ENCODE measurements at places on chromosomes 3 and 15. TPM values are rescaled to one million over a fixed set of nuclear protein-coding genes. Genes with fewer than 3 reads are reported as not detected.

- no peak for DNase-seq
These were observed 59.3 kb downstream of the PIK3R4 start for GRCh38 chr3:130687327-130687726.

DNA sequence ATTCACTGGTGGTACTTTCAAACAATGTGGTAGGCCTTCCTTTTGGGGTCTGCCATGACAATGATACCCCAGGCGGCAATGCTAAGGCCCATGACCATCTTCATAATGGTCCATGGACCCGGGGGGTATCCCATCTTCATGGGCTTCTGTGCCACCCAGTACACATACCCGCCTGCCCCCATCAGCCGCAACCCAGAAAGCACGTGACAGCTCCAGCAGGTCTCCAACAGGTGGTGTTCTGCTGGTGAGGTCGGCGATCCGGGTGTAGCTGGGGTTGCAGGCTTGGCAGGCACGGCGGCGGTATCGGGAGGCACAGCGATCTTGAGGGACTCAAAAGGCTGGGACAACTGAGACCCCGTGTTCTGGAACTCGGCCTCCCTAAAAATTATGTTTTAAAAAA, 214.5 kb downstream of the SNRPN start:
- DNase-seq: no peak

GRCh38 chr15:68900027-68900426, 30.3 kb upstream of the SPESP1 start:
- DNase-seq: no peak

- DNase-seq: no peak
These were observed 1.3 kb upstream of the ETV5 start for GRCh38 chr3:186109897-186110803.

DNA sequence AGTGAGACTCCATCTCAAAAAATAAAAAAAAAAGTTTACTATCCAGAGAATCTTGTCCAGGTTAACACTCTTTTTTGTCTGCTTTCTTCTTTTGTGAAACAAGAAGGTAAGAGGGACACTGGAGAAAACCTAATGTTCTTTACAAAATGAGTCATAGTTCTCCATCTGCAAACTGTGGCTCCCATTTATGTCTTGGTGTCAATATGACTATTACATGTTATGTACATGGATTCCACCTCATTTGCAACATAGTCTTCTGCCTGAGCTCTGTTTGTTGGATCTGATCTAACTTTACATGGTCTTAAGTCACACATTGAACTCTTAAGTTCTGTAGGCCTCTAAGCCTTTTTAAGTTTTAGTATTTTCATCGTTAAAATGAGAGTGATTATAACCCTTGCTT, 421.2 kb upstream of the TPRG1 start:
- DNase-seq: no peak

- no peak for DNase-seq
These were observed 24.4 kb downstream of the NR2F2 start for GRCh38 chr15:96354731-96355567.

DNA sequence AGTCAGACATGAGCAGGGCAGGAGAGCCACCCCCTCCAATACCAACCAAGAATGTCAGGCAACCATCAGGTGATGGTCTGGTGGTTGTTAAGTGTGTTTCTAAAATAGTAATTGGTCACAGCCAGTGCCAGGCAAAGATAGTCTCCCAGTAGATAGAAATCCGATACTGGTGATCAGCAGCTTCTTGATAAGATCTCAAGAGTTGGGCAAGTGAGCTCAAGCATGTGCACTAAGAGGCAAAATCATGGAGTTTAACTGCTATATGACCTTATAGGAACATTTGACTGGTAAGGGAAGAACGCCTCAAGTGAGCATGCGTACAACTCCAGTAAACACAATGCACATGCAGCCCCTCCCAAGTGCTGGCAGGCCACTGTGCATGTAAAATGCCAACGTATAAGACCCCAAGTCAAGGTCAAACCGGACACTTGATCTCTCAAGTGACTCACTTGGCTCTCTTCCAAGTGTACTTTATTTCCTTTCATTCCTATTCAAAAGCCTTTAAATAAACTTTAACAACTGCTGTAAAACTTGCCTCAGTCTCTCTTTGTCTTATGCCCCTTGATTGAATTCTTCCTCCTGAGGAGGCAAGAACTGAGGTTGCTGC, 36.0 kb upstream of the CBLB start:
- DNase-seq: peak; percentile 30

GRCh38 chr3:187738331-187739093, 6.8 kb downstream of the BCL6 start:
- peak; percentile 29 for DNase-seq

DNA sequence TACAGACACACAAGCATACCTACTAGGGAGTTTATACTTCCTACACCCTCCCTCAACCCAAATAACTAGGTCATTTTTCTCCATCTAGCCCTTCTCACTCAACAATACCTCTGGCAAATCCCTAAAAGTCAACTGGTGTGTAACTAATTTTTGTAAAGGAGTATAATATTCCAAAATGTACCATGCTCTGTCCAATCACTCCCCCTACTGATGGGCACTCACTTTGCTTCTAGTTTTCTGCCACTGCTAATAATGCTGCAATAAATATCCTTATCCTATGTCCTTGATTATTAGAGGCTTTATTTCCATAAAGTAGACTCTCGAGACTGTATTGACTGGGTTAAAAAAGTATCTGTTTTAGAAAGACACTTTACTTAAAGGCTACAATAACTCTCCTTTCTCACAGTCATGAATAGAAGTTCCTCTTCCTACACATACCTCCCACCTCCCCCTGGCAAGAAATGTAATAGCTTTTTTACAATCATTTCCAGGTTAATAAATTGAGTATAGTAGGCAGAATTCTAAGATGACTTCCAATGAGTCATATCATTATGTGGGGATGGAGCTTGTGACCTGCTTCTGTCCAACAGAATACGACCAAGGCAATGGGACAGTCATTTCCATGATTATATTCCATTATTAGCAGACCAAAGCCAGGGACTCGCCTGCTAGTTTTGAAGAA, 30.0 kb downstream of the SHQ1 start:
- DNase-seq: peak; percentile 59

- peak; percentile 76 for DNase-seq
These were observed 11.5 kb upstream of the CHAC1 start for GRCh38 chr15:40941528-40942336.

GRCh38 chr15:34722439-34722836, 32.4 kb downstream of the GJD2 start:
- DNase-seq: no peak

GRCh38 chr3:194773771-194774455, 88.2 kb downstream of the FAM43A start:
- no peak for DNase-seq

GRCh38 chr15:47908486-47908885, 191.2 kb downstream of the SEMA6D start:
- DNase-seq: no peak

DNA sequence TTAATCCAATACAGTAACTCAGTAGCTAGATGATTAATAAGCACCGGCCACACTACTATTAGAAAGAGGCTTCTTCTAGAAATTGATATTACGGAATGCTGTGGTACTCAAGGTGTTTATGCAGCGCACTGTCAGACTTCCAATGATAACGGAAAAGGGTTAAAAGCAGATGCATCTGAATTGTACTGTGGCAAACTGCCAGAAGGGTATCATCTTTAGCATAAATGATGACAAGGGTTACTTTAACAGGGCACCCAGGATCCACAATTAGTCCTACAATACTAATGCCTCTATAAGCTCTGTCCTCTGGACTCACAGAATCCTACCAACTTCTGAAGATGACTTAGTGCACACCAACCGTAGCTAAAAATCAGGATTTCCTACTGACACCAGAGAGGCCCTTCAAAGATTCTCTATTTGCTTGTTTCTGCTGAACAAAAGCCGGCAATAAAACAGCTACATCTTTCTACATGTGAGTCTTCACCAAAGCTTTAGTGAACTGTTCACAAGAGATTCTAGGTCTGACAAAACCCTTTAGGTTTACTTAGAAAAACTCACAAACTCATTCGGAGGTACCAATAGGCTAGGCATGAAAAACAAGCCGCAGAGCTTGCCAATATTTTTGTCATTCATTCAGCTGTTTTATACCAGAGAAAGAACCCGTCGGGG, 7.1 kb downstream of the SATB1 start:
- no peak for DNase-seq

GRCh38 chr3:70823622-70824021, 511.2 kb upstream of the MDFIC2 start:
- no peak for DNase-seq

DNA sequence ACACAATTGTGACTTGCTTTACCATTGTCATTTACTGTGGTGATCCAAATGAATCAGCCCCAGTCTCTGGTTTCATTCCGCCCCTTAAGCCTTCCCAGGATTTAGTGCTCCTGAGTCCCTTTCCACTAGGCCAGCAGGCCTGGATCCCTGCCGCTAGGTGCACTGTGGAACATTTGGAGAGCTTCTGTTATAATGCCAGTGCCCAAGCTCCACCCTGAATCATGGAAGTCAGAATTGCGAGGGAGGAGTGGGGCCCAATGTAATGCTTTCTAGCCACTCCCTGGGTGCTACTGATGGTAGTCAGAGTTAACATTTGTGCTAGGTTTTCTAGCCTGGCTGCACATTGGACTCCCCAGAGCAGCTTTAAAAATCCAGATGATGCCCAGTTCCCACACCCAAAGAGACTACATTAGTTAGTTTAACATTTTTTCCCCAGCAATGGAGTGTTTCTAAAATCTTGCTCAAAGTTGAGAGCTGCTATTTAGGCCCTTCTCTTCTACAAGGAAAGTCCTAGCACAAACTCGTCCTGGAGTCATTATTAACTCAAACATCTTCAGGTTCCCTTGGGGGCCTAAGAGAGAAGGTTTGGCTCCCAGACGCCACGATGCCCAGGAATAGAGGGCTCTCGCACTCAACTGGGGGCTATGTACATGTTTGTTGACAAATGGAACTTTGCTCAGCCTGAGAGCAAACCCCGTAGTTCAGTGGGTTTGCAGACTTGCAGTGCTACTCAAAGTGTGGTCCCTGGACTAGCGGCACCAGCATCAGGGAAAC, 366.7 kb upstream of the PROK2 start:
- DNase-seq: no peak

GRCh38 chr15:34335176-34336032, 2.2 kb downstream of the SLC12A6 start:
- no peak for DNase-seq

DNA sequence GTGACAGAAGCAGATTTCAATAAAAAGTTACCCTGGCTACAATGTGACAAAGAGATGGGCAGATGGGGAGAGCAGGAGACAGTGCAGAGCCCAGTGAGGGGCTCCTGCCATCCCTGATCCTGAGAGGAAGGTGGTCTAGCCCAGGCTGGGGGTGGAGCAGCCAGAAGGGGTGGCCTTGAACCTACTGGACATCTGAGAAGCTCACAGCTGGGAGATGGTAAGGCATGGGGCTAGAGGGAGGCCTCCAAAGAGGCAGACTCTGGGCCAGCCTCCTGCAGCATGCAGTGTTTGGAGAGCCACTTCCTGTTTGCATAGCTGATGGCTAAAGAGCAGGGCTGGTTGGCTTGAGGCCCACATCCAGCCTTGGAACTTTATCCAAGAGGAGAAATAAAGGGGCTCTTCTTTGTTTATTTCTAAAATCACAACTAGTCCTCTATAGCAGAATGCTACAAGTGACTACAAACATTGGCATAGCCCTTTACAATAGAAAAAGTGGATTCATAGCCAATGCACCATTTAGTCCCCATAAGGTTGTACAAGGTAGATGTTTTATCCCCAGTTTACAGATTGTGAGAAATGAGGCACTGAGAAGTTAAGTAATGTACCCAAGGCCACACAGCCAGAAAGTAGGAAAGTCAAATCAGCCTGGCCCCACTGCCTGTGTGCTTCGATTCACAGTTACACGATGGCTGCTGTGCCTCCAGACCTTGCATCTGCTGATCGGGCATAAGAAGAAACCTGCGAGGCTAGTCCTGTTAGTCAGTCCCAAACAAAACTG, 4.6 kb downstream of the EFCC1 start:
- peak; percentile 26 for DNase-seq

- no peak for DNase-seq
These were observed 58.3 kb upstream of the TFRC start for GRCh38 chr3:196140224-196140623.

DNA sequence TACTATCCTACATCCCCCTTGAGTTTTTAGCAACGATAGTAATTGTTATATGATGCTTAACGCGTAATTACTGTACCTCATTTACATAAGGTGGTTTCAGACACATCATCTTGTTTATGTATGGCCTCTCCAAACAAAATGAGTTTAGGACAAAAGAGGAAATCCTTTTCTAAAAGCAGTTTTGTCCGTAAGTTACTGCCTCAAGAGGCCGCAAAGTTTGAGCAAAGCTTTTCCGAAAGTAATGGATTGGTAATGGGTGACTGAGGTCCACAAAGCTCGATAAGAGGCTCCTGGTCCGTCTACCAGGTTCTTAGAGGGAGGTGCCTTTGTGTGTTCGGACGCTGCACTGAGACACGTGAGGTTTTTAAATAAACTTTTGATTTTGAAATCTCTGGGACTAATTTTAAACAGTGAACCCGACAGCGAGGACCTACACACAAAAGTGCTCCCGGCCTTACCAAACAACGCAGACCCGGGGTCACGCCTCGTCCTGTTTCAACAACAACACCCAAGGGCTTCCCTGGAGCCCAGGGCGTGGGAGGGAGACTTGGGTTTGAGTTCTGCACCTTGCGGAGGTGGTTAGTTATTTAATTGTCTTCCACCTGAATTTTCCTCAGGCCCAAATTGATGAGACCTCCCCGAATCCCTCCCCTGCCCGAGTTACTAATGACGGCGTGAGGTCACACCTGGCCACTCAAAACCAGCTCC, 456 bp upstream of the C15orf61 start:
- DNase-seq: peak; percentile 4

- no peak for DNase-seq
These were observed 410.7 kb downstream of the GRM7 start for GRCh38 chr3:7271631-7272030.

- peak; percentile 89 for DNase-seq
These were observed 47.6 kb upstream of the ATP1B3 start for GRCh38 chr3:141828890-141829289.

- no peak for DNase-seq
These were observed 134.6 kb downstream of the MEIS2 start for GRCh38 chr15:36965570-36966342.

DNA sequence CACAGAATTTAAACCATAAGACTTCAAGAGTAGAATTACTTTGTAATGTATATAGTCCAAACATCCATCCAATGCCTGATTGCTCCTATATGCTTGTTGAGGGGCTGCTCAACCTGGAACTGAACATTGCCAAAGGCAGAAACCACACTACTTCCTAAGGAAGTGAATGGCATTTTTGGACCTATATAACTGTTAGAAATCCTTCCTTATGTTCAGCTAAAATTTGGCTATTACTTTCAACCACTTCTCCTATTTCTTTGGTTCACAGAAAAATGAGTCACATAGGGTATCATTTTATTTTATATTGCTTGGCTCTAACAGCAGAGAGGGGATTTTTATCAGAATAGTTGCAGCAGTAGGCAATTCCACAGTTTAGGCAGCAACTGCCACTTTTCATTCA, 342.1 kb downstream of the SLC9A9 start:
- no peak for DNase-seq

- no peak for DNase-seq
These were observed 42.5 kb downstream of the EEFSEC start for GRCh38 chr3:128195802-128196201.

- DNase-seq: no peak
These were observed 10.8 kb downstream of the PDHB start for GRCh38 chr3:58422756-58423325.

GRCh38 chr3:10469441-10470119, 35.8 kb downstream of the ATP2B2 start:
- DNase-seq: no peak

The SMARCC1 gene
- 89.8 TPM for total RNA-seq

The ZCWPW2 gene
- 0.97 TPM for total RNA-seq

The ATXN7 gene
- total RNA-seq: 10.4 TPM

The MME gene
- total RNA-seq: 71.5 TPM

The FRMD5 gene
- 0.46 TPM for total RNA-seq

The ZNF80 gene
- not detected for total RNA-seq

Data from SJCRH30 (cell line).